ENCODE measurements at places on chromosomes 16 and 17. TPM values are rescaled to one million over a fixed set of nuclear protein-coding genes. Genes with fewer than 3 reads are reported as not detected.
A peak's percentile ranks its signal among the peaks of the same experiment; 100 is the strongest.

Gene CCL23
- not detected for total RNA-seq

GRCh38 chr17:43219746-43220380, 8.2 kb downstream of the TMEM106A start:
- DNase-seq = no peak

- no peak for DNase-seq
Measured at GRCh38 chr17:42129109-42129837, 6.7 kb downstream of the HSPB9 start.

GRCh38 chr16:13120091-13120490, 218.7 kb downstream of the SHISA9 start:
- peak; percentile 60 for DNase-seq

Gene TMEM106A
- 12.9 TPM for total RNA-seq

DNA sequence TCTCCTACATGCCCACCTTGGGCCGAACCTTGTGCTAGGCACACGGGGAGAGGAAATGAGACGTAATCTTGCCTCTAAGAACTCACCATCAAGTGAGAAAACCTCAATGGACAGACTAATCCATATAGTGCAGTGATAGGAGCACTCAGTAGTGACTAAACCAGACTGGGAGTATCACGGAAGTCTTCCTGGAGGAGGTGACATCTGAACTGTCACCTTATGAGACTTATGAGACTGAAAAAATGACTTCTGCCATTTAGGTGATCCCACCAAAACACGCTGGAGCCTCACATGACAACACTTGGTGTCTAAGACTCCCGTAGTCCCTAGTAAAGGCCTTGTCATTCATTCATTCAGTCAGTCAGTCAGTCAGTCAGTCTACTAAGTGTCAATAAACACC, 27.3 kb upstream of the MRTFB start:
- no peak for DNase-seq

DNA sequence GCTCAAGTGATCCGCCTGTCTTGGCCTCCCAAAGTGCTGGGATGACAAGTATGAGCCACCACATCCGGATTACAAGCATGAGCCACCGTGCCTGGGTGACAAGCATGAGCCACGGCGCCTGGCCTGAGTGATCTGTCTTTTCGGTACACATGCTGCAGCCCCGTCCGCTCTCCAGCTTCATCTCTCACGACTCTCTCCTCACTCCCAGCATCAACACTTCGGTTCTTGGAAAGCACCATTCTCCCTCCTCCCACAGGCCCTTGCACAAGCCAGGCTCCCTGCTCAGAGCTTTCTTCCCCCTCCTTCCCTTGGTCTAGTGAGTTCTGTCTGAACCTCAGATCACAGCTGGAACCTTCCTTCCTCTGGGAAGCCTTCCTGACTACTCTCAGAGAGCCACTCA, 6.5 kb upstream of the NCBP3 start:
- no peak for DNase-seq

DNA sequence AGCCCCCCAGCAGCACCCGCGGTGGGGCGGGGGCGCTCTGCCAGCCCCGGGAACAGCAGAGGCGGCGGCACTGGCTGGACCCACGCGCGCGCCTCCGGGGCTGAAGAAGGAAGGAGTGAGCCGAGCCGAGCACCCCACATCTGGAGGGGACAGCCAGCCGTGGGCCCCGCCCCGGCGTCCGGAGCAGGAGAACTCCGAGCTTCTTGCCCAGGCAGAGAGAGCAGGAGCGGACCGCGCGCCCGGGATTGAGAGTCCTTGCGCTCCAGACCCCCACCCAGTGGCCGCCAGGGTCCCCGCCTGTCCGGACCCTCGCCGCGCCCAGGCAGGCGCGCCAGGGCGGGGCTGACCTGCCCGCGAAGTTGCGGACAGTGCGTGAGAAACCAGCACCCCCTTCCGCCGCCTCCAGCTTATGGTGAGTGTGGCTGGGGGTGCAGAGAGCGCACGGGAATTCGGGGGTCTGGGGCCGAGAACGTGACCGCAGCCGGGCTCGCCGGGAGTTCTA, 921.9 kb upstream of the EEF2KMT start:
- DNase-seq = peak; percentile 83

Gene CD19
- 0.35 TPM for total RNA-seq

- no peak for DNase-seq
Measured at GRCh38 chr17:76670020-76670717, 26.6 kb upstream of the ST6GALNAC1 start.

- no peak for DNase-seq
Measured at GRCh38 chr16:47477679-47478078, 16.5 kb downstream of the PHKB start.

DNA sequence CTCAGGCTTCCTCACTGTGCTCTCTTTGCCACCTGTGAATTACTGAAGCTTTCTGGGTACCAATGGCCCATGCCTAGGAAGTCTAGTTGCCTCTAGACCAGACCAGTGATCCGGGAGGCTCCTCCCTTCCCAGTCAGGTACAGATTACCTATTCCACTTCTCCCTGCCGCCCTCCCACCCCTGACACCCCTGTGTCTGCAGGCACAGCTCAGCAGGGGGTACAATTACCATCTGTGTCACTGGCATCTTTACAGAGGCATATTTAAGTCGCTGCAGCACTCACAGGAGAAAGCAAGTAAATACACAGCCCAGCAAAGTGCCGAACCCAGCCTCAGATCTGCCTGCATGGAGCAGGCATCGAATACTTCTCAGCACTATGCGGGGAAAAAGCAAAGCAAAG, 5.3 kb upstream of the WSCD1 start:
- DNase-seq = no peak

DNA sequence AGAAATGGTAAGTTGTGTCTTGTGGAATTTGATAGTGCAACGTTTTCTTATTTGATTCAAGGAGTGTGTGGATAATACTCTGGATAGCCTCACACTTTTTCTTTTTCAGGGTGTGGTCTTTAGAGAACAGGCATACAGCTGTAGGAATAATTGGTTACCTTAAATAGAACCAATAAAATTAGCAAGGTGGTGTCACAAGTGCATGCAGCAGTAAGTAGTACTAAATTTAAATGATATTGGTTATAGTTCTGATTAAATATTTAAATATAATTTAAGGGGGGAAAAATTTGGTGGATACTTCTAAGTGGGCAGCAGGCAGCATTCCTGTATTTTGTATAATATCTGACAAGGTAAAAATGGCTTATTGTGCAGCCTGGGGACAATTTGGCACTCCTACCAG, 3.7 kb downstream of the HAPSTR1 start:
- DNase-seq = no peak

- DNase-seq = peak; percentile 100
Measured at GRCh38 chr17:42548070-42548837, 4.5 kb upstream of the HSD17B1 start.

GRCh38 chr17:64216338-64217248, 46.5 kb downstream of the TEX2 start:
- peak; percentile 87 for DNase-seq

GRCh38 chr17:65407017-65407416, 154.4 kb downstream of the AXIN2 start:
- DNase-seq = no peak

DNA sequence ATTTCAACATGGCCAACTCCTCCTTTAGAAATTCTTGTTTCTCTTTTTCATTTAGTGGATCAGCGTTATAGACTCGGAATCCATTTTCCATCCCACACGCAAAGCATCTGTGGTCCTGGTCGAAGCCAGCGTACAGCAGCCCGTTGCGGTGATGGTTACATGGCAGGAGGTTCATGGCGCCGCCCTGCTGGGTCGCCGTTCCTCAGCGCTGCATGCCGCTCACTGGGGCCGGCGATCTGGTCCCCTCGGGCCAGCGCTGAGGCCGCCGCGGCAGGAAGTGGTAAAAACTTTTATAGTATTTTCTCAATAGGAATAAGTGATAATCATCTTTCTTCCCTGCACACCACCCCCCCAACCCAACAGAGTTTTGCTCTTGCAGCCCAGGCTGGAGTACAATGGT, 29.9 kb upstream of the RHOT1 start:
- peak; percentile 48 for DNase-seq

GRCh38 chr16:61681673-61682072, 354.6 kb downstream of the CDH8 start:
- no peak for DNase-seq

GRCh38 chr17:83080858-83081683, 1.7 kb downstream of the METRNL start:
- DNase-seq = peak; percentile 73

Gene TLCD3A
- total RNA-seq = 25.2 TPM

DNA sequence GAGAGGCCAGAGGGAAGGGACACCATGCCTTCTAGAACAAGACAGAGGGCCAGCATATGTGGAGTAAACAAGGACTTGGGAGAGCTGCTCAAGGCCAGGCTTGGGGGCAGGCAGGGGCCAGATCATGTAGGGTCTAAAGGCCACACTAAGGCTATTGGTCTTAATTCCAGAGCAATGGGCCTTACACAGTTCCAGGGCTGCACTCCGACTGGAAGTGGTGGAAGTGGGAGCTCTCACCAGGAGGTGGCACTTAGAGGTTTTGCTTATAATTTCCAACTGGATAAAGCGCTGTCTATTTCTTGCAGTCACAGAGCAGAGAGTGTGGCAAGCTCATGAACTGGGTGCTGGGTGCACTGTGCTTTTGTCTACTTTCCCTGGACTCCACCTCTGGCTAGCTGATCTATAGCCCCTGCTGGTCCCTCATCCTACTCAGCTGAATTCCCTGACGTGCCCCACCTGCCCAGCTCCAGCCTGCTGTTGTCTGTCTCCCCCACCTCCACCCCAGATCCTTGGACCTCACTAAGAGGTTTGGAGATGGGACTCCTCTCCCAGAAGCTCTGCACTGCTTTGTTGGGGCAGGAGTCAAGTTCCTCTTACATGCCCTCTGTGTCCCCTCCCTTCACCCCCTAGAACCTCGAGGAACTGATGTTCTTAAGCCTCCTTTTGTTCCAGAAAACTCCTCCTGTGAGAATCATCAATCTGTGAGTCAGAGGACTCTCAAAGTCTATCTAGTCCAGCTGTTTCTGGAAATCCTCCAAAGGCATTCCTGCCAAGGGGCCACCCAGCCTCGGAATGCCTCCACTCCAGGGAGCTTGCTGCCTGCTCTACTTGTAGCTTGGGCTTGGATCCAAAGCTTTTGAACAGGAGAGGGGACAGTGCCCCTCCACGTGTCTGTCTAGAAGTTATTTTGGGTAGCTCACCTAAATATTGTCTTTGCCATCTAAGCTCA, 48.1 kb upstream of the KSR1 start:
- peak; percentile 70 for DNase-seq

Gene CDRT15L2
- total RNA-seq = not detected

Gene LPCAT2
- total RNA-seq = 4.8 TPM

GRCh38 chr16:17852977-17853702, 382.4 kb upstream of the XYLT1 start:
- DNase-seq = no peak

DNA sequence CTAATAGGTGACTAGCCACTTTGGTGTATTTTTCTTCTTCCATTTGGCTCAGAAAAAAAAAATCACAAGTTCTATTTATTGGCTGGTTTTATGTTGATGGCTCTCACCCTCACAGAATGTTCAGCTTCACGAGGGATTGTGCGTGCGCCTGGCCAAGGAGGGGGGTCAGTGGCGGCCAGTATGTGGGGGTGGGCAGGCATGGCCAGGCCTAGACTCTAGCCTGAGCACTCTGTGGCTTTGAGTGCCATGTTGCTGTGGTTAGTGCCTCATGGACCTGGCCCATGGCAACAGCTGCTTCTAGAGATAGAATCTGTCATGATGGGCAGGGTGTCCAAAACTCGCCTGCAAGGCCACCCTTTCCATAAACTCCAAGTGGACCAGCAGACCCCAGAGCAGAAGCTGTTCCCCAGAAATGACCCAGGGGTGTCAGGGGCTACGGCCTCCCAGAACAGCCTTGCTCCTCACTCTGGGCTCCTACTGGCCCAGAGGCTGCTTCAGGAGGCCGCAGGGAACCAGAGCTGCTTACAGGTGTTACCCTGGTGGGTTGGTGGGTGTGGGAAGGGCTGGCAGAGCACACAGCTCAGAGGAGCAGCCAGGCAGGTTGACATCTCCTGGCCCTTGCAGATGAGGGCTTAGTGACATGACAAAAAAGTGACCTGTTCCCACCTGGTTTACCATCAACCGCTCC, 124.9 kb downstream of the SOCS1 start:
- DNase-seq = no peak

Gene KIF2B
- not detected for total RNA-seq

DNA sequence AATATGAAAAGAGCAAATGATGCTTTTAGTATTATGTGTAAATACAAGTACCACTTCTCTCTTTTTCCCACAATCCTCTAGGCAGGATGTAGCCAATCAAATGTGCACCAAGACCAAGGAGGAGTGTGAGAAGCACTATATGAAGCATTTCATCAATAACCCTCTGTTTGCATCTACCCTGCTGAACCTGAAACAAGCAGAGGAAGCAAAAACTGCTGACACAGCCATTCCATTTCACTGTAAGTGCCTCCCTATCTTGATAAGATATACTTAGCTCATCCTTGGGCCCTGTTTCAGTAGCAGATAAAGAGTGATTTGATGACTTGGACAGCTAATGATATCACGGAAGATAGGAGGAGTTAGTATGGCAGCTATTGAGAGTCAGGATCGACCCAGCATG, 33.7 kb downstream of the TADA2A start:
- no peak for DNase-seq

DNA sequence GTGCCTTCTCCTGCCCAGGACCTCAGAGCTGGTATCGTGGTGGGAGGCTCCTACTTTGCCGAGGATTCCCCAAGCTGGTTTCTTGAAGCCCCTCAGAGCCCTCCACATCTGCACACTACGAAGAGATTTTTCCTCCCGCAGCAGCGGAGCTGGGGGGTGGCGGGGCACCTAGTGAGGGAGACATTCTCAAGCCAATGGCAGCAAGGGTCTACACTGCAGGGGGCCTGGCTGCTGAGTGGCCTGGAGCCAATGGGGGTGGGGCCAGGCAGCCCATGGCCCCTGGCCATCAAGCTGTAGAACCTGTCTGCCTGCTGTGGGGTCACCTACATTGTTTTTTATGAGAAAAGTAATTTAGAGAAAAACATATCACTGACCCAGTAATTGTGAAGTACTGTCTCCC, 5.0 kb downstream of the SLC26A11 start:
- peak; percentile 77 for DNase-seq

Gene GJC1
- total RNA-seq = 81.9 TPM

DNA sequence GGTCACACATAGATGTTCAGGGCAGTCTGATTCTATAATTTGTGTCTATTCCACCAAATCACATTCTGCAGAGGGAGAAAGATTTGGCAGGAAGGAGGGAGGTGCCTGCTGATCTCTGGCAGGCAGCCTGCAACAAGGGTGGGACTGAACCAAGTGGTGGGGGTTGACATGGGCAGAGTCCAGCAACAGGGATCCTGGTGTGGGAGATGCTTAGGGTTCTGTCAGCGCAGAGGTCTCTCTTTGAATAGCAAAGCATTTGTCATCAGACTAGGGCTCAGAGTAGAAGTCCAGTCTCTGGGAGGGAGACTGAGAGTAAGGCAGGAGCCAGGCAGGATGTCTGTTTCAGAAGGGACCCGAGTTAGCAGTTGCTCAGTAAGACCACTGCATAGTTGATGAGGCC, 94.6 kb downstream of the UTP18 start:
- DNase-seq = no peak

GRCh38 chr17:72683506-72684404, 408.7 kb downstream of the SLC39A11 start:
- DNase-seq = peak; percentile 75

- no peak for DNase-seq
Measured at GRCh38 chr17:7486181-7486580, 2.0 kb downstream of the POLR2A start.

GRCh38 chr16:78127130-78127529, 27.7 kb downstream of the WWOX start:
- DNase-seq = no peak

Gene CDH8
- total RNA-seq = 13.9 TPM

GRCh38 chr16:25038239-25038954, 23.2 kb upstream of the ARHGAP17 start:
- no peak for DNase-seq

Gene ARL17A
- total RNA-seq = 32.0 TPM

Data from endodermal cell (in vitro differentiated cells).